ENCODE measurements at places on chromosomes 4 and X.
A peak's percentile ranks its signal among the peaks of the same experiment; 100 is the strongest.

GRCh38 chr4:188408244-188409030 lies 269.2 kb downstream of the TRIML1 start:
- no peak for DNase-seq

- DNase-seq = no peak
These were observed 8.5 kb downstream of the SRP72 start for GRCh38 chr4:56475917-56476316.

- no peak for DNase-seq
These were observed 36.4 kb upstream of the FREM3 start for GRCh38 chr4:143736861-143737260.

DNA sequence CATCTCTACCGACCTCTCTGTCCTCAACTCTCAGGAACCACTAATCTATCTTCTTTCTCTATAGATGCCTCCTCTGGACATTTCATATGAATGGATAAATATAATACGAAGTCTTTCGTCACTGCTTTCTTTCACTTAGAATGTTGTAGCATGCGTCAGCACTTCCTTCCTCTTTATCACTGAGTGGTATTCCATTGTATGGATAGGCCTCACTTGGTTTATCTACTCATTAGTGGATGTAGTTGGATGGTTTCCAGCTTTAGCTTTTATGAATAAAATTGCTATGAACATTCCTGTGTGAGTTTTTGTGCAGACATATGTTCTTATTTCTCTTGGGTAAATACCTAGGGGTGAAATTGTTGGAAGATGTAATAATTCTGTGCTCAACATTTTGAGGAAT lies 528.2 kb upstream of the FAT1 start:
- no peak for DNase-seq

GRCh38 chr4:150619042-150619441 lies 37.1 kb downstream of the MAB21L2 start:
- no peak for DNase-seq

- DNase-seq = no peak
These were observed 663.4 kb upstream of the LCORL start for GRCh38 chr4:18684932-18685331.

DNA sequence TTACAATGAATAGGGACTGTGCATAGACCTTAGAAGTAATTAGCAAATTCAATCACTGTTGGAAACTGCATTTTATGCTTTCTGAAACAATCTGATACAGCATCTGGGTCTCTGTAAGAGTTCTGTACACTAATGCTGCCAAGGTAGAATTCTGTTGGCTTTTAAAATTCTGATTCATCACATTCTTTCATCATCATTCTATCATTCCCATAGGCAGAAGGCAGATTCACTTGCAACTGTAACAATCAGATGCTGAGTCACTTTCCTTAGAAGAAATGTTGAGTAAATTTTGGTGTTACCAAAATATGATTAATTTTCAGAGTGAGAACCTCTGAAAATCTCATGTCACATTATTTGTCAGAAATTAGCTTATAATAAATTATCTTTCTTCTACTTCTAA lies 267.2 kb downstream of the MAPK10 start:
- DNase-seq = peak; percentile 49

GRCh38 chr4:35982318-35982717 lies 262.0 kb downstream of the ARAP2 start:
- no peak for DNase-seq

GRCh38 chr4:78312989-78313753 lies 238.4 kb upstream of the ANXA3 start:
- no peak for DNase-seq

- no peak for DNase-seq
These were observed 788.4 kb downstream of the RPA4 start for GRCh38 chrX:97672138-97672537.

- no peak for DNase-seq
These were observed 1.2 kb downstream of the SPOCK3 start for GRCh38 chr4:167232805-167233684.

Measured in skeletal muscle cell (primary cell).